Activated naive CD8-positive, alpha-beta T cell treated with anti-CD3 and anti-CD28 coated beads, Interleukin-2, amount 10 ng/mL, durations not matched to agents 7 days and 5 days (primary cell): ENCODE measurements at places on chromosomes 16 and 17. TPM values are rescaled to one million over a fixed set of nuclear protein-coding genes. Genes with fewer than 3 reads are reported as not detected.

Gene MRC2
- 1.6 TPM for total RNA-seq

Gene CDH13
- not detected for total RNA-seq

Gene CMTM2
- total RNA-seq = 0.45 TPM

Gene TERB1
- total RNA-seq = not detected

Gene PRSS27
- 2.2 TPM for total RNA-seq

Gene OSGIN1
- total RNA-seq = 1.1 TPM

Gene PLLP
- 0.08 TPM for total RNA-seq
